ENCODE measurements at places on chromosomes 1 and 21.
A peak's percentile ranks its signal among the peaks of the same experiment; 100 is the strongest.

DNA sequence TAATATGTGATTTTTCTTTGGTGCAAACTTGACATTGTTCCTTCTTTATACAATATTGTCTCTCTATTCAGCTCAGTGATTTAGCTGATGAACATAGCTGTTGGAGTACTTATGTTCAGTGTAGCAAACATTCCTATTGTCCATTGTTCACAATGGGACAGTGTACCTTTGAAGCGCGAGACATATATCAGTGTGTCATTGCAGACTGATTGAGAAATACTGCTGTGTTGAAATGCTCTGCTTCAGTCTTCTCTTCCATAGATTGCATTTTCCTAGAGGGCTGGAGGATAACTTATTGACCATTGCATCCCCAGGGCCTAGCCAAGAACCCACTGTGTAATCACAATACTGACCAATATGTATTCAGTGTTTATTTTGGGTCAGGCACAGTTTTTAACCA, 46.5 kb downstream of the HLX start:
- no peak for DNase-seq

DNA sequence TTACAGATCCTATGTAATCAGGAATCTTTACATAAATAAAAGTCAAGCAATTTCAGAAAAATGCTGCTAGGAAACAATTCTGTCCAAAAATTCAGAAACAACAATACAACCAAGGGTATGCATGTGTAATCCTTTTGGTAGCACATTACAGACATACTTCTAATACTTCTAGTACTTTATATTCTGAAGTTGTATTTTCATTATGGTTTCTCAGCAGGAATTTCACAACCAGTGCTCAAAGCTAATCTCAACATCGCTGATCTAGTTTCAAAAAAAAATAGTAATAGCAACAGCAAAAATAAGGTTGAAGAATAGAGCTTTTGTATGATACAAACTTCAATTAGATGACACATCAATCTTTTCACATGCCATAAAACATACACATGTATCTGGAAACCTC, 545.2 kb downstream of the LTN1 start:
- peak; percentile 62 for DNase-seq

GRCh38 chr1:41454406-41454805, 30.1 kb downstream of the EDN2 start:
- no peak for DNase-seq

DNA sequence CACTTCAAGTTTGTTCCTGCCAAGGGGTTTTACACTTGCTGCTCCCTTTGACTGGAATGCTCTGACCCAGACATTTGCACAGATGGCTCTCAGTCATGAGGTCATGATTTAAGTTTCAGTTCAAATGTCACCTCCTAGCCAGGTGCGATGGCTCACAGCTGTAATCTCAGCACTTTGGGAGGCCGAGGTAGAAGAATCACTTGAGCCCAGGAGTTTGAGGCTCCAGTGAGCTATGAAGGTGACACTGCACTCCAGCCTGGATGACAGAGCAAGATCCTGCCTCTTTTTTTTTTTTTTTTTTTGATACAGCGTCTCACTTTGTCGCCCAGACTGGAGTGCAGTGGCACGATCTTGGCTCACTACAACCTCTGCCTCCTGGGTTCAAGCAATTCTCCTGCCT, 4.5 kb upstream of the ZMYM4 start:
- no peak for DNase-seq

DNA sequence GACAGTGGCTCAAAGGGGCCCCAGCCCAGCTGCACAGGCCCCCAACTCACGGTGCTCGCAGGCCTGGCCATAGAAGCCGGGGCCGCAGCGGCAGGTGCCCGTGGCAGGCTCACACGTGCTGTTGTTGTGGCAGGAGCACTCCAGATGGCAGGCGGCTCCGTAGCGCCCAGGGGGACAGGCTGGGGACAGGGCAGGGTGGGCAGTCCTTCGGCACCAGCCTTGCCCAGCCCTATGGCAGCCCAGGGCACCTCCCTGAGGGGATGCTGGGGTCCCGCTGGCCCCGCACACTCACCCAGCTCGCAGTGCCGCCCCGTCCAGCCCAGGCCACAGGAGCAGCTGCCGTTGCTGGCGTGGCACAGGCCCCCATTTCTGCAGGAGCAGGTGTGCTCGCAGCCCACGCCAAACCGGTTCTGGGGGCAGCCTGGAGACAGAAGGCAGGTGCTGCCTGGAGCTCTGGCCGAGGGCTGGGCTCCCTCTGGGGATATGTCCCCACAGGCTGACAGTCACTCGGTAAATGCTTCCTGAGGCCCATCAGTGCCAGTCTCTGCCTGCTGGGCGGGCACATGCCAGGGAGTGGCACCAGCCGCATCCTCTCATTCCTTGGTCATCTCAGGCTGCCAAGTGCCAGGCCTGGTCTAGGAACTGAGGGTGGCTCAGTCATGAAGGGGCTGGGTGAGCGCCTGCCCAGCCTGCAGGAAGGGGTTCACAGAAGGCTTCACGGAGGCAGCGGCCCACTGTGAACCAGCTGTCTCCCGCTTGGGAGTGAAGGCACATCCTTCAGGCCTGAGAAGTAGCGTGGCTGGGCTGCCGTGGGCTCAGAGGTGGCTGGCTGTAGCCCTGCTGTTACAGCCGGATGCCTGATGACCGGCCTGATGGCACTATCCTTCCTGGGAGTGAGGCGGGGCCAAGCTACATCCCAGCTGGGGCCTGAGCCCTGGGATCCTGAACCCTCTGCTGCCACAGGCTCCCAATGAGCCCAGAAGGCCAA, 40.1 kb downstream of the ARHGEF16 start:
- DNase-seq = no peak
